ENCODE measurements at places on chromosomes 1 and 21.

DNA sequence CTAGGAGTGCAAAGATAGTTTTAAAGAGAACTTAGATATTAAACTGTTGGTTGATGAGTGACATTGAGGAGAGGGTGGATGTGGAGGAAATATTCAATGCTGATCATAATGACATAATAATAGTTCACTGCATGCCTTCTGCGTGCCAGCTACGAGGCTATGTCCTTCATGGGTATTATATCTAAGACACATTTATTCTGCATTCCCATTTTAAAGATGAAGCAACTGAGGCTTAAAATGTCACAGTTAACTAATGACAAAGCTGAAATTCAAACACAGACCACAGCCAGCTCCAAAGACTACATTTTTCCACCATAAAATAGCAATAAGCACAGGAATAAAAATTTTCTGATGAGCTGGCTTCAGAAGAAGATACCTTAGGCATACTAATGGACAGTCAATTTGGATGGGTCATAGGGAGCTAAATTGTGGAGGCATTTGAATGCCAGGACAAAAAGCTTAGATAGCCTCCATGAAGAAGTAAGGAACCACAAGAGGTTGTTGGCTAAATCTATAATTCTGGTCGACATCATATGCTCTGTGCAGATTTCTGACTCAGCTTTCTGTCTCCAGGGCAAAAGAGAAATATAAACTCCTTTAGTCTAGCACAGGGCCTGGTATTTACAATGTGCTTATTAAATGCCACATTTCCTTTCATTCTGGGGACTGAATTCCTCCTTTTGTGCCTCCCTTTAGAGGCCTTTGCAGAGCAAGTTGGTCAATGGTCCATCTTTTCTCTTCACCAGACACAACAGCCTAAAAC lies 71.2 kb upstream of the NRIP1 start:
- no peak for DNase-seq

DNA sequence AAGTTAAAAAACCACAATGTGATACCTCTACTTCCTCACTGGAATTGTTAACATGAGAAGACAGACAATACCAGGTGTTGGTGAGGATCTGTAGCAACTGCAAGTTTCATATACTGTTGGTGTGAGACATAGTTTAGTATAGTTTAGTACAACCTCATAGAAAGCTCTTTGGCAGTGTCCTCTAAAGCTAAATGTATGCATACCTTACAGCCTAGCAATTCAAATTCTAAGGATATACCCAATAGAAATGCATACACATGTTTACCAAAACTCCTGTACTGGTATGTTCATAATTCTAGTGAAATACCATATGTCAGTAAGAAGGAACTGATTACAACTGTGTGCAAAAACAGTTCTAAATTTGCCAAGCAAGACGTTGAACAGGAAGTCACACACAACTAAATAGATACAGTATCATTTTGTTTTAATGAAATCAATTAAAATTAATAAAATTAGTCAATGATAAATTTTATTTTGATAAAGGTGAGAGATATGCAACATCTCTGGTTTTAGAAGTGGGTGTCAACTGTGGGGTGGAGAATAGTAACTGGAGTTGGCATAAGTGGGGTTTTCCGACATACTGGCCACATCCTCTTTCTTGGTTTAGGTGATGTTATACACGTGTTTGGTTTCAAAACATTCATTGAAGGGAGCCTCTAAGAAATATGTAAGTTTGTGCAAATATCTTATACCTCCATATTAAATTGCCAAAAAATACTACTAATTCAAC lies 450.7 kb downstream of the PTPRC start:
- DNase-seq: no peak

- no peak for DNase-seq
Measured at GRCh38 chr1:31581821-31582810, 5.8 kb downstream of the TINAGL1 start.

- no peak for DNase-seq
Measured at GRCh38 chr1:225815526-225816178, 5.7 kb downstream of the EPHX1 start.

- DNase-seq: no peak
Measured at GRCh38 chr1:3533067-3534048, 78.0 kb downstream of the MEGF6 start.

DNA sequence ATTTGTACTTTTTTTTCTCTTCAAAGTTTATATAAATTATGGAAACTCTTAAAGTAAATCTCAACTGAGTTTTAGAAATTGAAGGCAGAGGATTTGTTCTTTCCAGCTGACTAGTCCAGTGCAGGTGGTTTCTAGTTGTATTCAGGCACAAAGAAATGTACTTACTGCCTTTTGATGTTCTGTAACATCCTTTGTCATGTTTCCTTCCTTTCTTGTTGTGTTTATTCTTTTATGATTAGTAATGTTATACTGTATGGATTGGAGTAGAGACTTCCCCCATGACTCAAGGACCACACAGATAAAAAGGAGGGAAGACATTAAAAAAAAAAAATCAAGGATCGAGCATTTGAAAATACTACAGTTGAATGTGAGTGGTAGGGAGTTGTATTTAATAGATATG lies 8.0 kb downstream of the HIPK1 start:
- DNase-seq: no peak

GRCh38 chr1:64686828-64687724 lies 57.8 kb upstream of the RAVER2 start:
- no peak for DNase-seq

DNA sequence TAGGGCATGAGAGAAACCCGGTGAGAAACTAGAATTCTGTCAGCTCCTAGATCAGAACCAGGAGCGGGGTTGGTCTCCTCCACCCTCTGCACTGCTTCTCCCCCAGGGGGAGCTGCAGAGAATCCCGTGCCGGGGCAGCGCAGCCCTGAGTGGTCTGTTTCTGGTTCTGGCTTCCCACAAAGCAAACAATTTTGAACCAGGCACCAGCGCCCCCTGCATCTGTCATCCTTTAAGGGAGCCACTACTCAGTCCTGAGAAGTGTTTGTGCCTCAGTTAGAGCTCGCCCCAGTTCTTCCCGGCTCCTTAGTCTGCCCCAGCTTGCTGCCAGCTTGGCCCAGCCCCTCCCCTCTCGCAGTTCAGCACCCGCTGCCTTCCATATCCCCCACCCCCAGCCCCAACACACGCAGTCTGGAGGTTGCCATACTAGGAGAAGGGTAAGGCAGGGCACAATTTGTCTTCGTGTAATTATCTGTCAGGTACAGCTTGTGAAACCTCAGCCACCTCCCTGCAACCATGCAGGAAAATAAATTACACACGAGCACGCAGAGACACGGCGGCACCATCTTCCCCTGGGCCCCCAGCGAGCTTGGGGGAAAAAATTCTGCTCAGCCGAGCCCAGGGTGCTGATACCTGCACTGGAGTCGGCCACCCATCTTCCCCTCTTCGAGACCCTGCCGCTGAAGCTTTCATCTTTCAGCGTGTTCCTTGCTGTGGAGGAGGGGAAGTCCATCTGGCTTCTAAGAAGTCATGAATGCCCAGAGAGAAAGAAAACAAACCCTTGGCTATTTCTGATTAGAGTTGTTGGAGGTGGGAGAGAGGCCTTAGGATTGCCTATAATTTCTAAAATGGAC lies 62.6 kb upstream of the CD1D start:
- DNase-seq: no peak

GRCh38 chr1:7110321-7110720 lies 325.1 kb downstream of the CAMTA1 start:
- no peak for DNase-seq

DNA sequence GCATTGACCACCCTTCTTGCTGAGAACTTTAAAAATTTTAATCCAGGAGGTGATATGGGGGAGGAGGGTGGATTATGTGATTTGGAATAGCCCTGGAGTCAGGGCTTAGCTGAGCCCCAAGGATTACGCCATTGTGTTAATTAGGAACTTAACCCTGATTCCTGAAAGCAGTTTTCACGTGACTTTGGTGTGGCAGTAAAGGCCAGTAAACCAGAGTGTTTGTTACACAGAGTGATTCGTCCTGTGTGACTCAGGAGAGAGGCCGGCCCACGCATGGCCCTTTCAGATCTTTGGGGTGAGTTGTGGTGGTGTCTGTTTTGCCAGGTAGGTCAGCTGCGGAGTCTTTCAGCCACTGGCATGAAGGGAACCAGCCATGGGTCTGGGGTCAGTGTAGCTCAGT lies 107.6 kb downstream of the NOS1AP start:
- DNase-seq: no peak

GRCh38 chr1:151820940-151821339 lies 10.7 kb downstream of the RORC start:
- DNase-seq: no peak

DNA sequence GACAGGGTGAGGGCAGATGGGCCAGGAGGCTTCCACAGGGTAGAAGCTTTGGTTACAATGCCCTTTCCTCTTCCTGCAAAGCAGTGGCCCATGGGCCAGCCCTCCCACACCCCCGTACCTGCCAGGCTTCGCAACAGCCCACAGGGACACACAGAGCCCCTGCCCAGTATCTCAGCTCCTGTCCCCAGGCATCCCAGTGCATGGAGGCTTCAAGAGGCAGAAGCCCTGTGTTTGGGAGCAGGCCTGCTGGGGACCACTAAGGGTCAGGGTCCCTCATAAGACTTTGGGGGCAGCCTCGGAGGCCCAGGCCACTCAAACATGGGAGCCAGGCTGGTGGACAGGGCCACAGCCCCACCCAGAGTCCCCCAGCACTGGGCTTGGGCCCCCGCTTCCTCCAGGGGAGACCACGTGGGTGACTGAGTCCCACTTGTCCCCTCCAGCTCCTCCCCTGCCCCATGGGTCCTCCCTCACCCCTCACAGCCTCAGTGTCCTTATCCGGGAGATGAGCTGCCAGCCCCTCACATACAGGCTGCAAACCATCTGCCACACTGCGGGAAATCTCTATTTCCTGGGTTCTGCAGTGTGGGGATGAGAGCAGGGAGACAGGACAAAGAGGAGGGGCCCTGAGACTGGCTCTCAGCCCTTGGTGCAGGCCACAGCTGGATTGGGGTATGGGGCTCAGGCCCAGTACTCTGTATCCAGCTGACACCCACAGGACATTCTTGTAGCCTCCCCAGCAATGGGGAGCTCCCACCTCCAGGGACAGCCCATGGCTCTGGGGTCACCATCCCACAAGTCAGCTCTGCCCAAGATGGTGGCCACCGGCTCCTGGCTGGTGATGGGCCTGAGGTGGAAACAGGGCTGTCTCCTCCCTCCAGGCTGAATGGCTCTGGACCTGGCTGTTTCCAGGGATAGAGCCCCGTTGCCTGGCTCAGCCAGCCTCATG lies 50.7 kb downstream of the WNT9A start:
- DNase-seq: no peak

- DNase-seq: peak; percentile 21
Measured at GRCh38 chr1:207284209-207284897, 37.1 kb upstream of the CD55 start.

GRCh38 chr1:57403201-57403600 lies 20.7 kb downstream of the DAB1 start:
- no peak for DNase-seq

DNA sequence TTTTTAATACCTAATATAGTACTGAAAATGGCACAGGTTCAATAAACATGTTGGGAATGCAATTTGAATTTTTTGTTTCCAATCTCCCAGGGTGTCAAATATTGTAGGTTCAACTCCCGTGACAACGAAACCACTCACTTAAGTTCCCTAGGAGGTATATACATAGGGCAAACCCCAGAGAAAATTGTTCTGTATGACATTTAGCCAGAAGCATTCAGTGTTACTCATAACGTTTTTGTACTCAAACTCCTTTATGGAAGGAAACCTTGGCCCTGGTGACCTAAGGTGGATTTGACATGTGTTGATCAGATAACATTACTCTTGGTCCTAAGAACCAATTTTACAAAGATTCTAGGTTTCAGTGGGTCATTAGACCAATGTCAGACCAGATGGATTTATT lies 110.6 kb downstream of the USP25 start:
- DNase-seq: no peak

- DNase-seq: no peak
Measured at GRCh38 chr1:20250340-20250989, 40.2 kb upstream of the VWA5B1 start.

GRCh38 chr1:32969566-32969965 lies 5.0 kb upstream of the RNF19B start:
- peak; percentile 53 for DNase-seq

DNA sequence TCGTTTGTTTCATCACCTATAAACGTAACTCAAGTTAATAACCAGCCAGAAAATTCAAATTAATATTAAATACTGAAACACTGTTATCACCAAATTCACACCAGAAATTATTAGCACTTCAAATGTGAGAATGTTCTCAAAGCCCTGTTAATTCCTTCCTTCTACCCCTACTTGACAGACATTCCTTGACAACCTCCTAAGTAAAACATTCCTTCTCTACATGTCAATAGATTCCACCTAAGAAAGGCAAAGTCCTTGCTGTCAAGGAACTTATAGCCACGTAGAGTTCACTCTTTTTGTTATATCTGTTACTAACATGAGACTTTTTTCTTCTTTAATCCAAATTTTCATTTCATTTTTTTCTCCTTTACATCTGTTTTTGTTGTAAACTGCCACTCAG lies 441.5 kb downstream of the SMYD3 start:
- no peak for DNase-seq

- no peak for DNase-seq
Measured at GRCh38 chr1:236853921-236854604, 59.0 kb downstream of the MTR start.

GRCh38 chr21:45299864-45300785 lies 12.4 kb upstream of the POFUT2 start:
- peak; percentile 24 for DNase-seq

DNA sequence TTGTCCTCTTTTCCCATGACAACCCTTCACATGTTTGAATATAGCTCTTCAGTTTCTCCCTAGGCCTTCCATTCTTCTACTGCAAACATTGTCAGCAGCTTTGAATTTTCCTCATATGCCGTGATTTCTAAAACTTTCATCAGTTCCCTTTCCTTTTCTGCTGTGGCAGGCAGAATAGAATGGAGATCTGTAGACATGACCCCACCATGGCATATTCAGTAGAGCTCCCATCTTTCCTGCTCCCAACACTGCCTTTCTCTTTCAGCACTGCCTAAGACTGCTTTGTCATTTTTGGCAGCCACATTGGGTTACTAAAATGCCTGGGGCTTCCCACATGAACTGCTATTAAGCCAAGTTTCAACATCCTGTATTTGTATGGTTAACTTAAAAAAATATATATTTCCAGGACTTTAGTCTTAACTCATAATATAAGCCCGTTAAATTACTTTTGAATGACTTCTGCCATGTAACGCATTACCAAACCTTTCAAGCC lies 60.9 kb downstream of the TBX19 start:
- DNase-seq: no peak

- no peak for DNase-seq
Measured at GRCh38 chr1:51237351-51238033, 1.4 kb downstream of the RNF11 start.

GRCh38 chr21:44734841-44735240 lies 23.5 kb upstream of the TSPEAR start:
- no peak for DNase-seq

GRCh38 chr1:31828341-31828740 lies 12.5 kb upstream of the SPOCD1 start:
- DNase-seq: no peak

- DNase-seq: no peak
Measured at GRCh38 chr1:17425806-17426600, 13.5 kb downstream of the RCC2 start.

DNA sequence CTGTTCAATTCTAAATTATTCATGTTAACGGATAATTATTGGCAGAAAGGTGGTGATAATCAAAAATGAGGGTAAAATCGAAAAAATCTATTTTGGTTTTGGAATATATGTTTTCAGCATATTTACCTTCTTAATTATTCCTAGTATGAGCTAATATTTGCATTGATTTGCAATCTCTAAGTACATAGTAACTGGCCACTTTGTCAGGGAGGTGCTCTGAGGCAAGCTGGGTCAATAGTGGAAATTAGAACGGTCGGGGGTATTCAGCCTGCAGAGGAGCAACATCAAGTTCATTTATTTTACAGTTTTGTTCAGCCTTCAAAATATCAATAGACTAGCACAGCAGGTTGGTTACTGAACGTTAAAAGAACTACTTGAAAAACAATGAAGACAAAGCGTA lies 1.8 kb downstream of the OTUD7B start:
- no peak for DNase-seq

Data from fibroblast of skin of left biceps (primary cell).